ENCODE measurements at places on chromosomes 11 and 22.

DNA sequence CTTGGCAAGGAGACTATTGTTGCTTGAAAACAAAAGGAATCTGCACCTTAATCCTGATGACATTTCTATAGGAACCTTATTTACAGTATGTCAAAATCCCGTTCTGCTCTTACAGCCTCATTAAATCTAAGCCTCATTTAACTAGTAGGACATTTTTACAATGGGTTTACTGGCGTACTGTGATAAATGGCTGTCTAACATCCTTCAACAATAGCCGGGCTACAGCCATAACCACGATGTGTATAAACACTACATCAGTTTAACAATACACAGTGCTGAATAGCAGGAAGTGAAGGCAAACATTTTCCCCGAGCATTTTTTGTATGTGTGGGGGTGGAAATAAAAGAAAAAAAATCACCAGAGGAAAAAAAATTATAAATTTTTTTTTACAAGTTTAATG, 131.2 kb downstream of the ARL14EP start:
- DNase-seq = no peak

- no peak for DNase-seq
Observed at GRCh38 chr11:61607426-61607825, 26.6 kb upstream of the SYT7 start.

DNA sequence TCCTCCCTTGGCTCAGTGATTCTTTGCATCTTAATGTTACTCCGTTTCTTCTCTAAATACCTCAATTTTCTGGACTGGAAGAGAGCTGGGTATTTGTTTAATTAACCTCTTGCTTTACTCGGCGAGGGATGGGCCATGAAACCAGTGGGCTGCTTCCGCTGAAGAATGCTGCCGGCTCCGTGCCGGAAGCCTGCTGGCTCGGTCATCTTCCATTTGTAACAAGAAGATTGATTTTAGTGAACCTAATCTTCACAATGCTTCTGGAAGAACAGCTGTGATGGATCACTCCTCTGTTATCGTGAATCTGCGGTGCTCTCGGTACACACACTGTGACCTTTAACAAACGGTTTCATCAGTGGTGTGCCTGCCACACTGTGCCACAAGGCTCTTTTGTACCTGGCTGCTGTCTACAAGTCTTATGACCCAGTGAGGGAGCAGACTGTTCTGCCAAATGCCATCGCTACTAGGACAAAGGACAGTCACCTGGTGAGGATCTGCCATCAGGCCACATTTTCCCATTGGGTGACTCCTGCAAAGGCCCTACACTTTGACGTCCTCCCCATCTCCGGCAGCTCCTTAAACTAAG, 25.3 kb upstream of the PARVB start:
- DNase-seq = no peak

DNA sequence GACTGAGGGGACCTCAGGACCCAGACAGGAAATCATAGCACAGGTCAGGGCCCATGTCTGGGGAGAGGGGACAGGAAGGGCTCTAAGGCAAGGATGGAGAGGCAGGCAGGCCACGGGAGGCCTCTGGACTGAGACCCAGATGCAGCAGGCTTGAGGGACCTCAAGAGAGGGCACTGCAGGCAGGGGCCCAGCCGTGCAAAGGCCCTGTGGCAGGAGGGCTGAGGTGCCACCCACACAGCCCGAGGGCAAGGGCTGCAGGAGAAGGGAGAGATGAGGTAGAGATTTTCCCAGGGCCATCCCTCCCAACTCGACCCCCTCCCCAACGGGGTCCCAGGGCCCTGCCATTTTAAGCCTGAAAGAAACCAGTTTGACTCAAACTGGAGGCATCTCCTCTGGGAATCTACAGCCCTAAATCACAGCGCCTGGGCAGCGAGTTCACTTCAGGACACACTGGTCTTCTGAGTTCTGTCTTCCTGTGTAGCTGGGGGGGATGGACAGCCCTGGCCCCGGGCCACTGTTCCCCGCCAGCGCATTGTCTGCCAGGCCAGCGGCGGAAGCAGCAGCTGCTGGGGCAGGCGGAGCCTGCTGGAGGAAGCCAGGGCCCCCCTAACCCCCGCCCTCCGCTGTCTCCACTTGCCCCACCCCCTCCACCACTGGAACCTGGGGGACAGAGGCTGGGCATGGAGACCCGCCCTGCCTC, 20.3 kb upstream of the WNT7B start:
- peak; percentile 34 for DNase-seq

- no peak for DNase-seq
Observed at GRCh38 chr11:1692708-1693326, 4.2 kb upstream of the KRTAP5-6 start.

DNA sequence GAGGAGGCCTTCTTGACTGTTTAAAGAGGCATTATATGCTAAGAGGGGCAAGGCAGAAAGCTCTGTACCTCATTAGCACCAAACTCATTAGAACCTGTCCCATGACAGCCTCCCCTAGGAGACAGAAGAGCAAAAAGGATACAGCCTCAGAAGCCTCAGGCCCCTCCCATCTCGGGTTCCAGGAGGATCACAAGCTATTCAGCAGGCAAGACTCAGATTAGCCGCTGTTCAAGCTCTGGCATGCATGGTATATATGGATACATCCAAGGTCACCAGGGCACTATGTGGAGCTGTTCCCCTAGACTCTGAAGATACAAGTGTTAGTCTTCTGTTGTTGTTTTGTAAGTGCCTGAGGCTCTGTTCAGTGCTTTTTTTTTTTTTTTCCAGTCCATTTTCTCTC, 32.1 kb downstream of the ATXN10 start:
- no peak for DNase-seq

GRCh38 chr11:11989774-11990744, 18.4 kb downstream of the DKK3 start:
- no peak for DNase-seq

- DNase-seq = no peak
Observed at GRCh38 chr11:21104641-21105040, 435.3 kb downstream of the NELL1 start.

DNA sequence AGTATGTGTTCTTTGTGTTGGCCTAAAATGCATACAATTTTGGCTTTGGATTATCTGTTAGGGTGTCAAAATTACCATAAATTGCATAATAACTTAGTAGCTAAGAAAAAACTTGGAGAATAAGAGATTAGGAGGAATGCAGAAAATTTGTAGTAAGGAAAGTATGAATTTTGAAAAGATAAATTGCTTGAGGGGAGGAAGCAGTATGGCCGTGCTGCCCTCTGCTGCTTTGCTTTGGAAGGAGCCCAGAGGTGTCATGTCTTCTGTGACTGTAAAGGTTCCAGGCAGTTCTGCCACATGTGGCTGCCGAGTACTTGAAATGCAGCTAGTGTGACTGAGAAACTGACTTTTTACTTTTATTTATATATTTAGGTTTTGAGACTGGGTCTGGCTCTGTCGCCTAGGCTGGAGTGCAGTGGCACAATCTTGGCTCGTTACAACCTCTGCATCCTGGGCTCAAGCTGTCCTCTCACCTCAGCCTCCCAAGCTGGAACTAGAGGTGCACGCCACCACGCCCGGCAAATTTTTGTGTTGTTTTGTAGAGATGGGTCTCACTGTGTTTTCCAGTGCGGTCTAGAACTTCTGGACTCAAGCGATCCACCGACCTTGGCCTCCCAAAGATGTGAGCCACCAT, 1.8 kb downstream of the ADSL start:
- peak; percentile 57 for DNase-seq

- no peak for DNase-seq
Observed at GRCh38 chr11:71155846-71156245, 96.5 kb downstream of the SHANK2 start.

- DNase-seq = no peak
Observed at GRCh38 chr11:70244698-70245097, 25.8 kb upstream of the PPFIA1 start.

DNA sequence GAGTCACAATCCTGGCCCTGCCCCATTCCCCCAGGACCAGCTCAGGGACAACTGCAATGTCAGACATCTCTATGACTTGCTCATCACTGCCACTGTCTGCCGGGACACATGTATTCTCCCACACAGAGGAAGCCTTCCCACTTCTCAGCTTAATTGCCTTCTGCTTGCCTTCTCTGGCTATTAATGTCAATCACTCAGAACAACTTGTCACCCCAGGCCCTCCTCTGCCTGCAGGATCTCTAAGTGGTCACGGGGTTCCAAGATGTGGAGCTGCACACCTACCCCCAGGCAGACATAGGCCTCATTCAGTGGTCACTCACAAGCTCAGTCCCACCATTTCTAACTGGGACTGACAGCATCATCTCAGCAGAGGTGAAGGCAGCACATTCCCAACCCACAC, 15.1 kb downstream of the PLEKHA7 start:
- DNase-seq = no peak

- no peak for DNase-seq
Observed at GRCh38 chr11:27317751-27318150, 45.3 kb downstream of the CCDC34 start.

DNA sequence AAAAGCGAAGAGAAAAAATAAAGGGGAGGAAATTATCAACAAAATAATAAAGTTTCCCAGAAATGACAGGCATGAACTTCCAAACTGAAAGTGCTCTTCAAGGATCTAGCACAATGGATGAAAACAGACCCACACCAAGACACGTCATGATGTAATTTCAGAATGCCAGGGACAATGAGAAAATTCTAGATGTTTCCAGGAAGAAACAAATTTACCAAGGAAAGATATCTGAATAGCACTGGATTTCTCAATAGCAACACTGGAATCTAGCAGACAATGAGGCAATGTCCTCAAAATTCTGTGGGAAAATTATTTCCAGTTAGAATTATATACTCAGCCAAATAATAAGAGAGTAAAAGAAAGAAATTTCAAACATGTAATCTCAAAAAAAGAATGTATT, 46.0 kb downstream of the DENND5A start:
- DNase-seq = no peak

DNA sequence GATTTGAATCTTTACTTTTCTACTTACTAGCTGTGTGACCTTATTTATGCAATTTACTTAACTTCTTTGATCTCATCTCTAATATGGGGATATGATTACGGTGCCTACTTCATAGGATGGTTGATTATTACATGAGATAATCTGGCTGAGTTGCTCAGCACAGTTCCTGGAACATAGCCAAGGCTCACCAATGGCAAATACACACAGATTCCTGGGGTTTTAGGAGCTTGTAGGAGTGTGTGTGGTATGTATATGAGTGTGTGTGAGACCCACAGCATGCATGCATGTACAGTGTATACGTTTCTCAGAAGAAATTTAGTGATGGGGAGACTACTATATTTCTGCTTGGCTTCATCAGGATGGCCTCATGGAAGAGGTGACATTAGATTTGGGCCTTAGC, 256.9 kb downstream of the KIRREL3 start:
- no peak for DNase-seq

- DNase-seq = no peak
Observed at GRCh38 chr11:11946180-11946579, 62.2 kb downstream of the DKK3 start.

DNA sequence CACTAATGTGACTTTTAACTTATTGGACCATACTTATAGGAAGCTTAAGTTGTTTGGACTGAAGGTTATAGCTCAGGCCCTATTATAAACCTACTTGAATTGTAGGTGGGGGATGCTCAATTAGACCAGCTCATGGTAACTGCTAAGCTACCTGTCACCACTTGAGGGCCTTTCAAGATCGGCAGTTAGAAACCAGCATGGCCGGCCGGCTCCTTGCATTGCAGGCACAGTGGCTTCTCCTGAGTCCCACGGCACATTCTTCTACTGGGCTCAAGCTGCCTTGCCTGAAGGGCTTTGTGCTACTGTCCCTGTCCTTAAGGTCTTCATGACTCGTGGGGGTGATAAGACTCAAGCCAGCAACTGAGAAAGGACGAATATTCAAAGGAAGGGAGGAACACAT, 70.8 kb downstream of the TBC1D22A start:
- DNase-seq = no peak

DNA sequence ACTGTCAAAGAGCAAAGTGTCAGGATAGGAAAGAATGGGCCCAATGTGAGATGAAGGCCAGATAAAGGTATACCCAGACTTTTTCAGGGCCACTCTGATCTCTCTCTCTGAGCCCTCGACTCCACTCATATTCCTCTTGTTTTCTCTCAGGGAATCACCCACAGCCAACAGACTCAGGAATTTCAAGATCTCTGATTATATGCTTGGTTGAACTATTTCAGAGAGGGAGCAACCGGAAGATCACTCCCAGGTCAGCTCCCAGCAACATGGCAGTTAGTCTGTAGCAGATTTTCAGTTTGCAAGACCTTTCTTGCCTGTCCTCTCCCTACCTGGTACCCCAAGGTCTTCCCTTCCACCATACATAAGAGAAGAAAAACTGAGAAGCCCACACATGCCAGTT, 102.5 kb downstream of the C11orf58 start:
- DNase-seq = no peak

GRCh38 chr22:49754696-49755630, 72.7 kb downstream of the BRD1 start:
- no peak for DNase-seq

DNA sequence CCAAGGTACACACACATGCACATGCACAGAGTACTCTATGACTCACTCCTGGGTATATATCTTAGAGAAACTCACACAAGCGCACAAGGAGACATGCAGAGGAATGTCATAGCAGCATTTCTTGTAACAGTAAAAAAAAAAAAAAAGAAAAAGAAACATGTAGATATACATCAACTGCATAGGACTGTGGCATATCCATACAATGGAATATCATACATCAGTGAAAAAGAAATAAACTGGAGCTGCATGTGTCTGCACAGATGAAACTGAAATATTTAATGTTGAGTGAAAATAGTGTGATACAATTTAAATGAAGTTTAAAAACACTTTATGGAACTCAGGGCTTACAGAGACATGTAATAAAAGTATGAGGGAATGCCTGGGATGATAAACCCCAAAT, 46.4 kb downstream of the SYT13 start:
- DNase-seq = no peak

DNA sequence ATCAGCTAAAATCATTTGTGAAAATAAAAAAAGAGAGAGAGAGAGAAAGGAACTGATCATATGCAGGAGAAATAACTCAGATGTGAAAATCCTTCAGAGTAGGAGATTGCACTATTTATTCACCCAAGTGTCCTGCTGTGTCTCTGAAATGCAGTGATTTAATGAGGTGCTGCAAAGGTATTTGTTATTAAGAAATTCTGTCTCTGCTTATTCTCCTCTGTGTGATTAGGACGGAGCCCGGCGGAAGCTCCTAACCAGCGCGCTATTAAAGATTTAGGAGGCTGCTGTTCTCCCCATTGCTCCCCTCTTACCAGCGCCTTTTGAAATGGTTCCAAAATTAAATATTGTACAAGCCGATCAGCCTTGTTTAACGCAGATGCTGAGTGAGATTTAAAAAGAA, 528.3 kb downstream of the BUD13 start:
- DNase-seq = no peak
